ENCODE measurements at places on chromosomes 6 and 20. TPM values are rescaled to one million over a fixed set of nuclear protein-coding genes. Genes with fewer than 3 reads are reported as not detected.

Gene TRIM40
- not detected for total RNA-seq

Gene RBM24
- total RNA-seq: not detected

Gene ATP6V1G2
- 2.3 TPM for total RNA-seq

Gene ADGRF1
- not detected for total RNA-seq

Gene MAS1
- total RNA-seq: not detected

Gene TTK
- 16.4 TPM for total RNA-seq

Gene HCK
- total RNA-seq: 0.14 TPM

Gene ANKEF1
- 4.4 TPM for total RNA-seq

Gene RAB32
- total RNA-seq: 2.5 TPM

Gene HSPA1L
- total RNA-seq: 4.1 TPM

Gene PROKR2
- not detected for total RNA-seq

Gene PAK5
- total RNA-seq: not detected

Gene GLP1R
- total RNA-seq: not detected

Gene PTK7
- total RNA-seq: 4.1 TPM

Gene BMP5
- not detected for total RNA-seq

Gene SLC22A16
- total RNA-seq: not detected

Gene OLIG3
- not detected for total RNA-seq

Gene TBP
- 20.7 TPM for total RNA-seq

Gene ARMH2
- total RNA-seq: 1.3 TPM

Gene KCNB1
- total RNA-seq: not detected

Gene OPRM1
- total RNA-seq: not detected

Gene LHFPL5
- total RNA-seq: not detected

Gene SLC52A3
- total RNA-seq: not detected

Gene PGC
- total RNA-seq: not detected

Gene EPPIN
- not detected for total RNA-seq

Gene DYNLT2
- total RNA-seq: 2.6 TPM

Gene TRIM10
- total RNA-seq: not detected

Gene FOXF2
- not detected for total RNA-seq

Gene MICB
- 37.4 TPM for total RNA-seq

Gene LY86
- total RNA-seq: 0.61 TPM

Gene SLC13A3
- total RNA-seq: 0.55 TPM

Gene SEL1L2
- not detected for total RNA-seq

Gene C20orf202
- not detected for total RNA-seq

Gene CD93
- 16.8 TPM for total RNA-seq

Measured in natural killer cell treated with Interleukin-12 subunit alpha and Interleukin-12 subunit beta and Interleukin-15 and Interleukin-18, amount 100 ng/mL, for 72 hours (primary cell).